ENCODE measurements at places on chromosomes 6 and 20.

GRCh38 chr6:137661601-137662000 is 167.4 kb upstream of the OLIG3 start:
- DNase-seq: no peak

- no peak for DNase-seq
Observed at GRCh38 chr6:35219683-35220326, 6.0 kb downstream of the SCUBE3 start.

DNA sequence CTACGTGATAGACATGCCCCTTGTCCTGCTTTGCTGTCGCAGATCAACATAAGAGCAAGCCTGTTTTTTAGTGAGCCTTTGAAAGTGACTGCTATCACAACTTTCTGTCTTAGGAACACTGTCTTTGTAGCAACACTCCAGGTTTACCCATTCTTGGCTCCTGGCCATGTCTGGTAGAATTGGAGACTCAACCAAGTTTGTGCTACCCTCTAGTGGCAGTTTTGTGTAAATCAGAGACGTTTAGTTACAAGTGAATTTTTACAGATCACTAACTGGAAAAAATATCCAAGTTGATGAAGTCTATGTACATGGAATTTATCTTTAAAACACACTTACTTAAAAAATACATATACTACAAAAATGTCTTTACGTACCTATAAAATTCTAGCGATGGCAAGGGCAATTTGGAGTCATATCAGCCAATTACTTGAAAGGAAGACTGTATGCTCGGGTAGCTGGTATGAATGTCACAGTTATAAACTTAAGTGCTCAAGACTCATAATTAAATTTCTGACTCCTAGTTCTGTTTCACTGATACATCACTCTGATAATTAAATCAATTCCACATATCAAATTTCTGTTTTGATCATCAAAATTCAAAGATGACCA is 101.4 kb downstream of the ADGB start:
- DNase-seq: no peak

GRCh38 chr6:165817148-165817547 is 154.1 kb upstream of the PDE10A start:
- DNase-seq: no peak

DNA sequence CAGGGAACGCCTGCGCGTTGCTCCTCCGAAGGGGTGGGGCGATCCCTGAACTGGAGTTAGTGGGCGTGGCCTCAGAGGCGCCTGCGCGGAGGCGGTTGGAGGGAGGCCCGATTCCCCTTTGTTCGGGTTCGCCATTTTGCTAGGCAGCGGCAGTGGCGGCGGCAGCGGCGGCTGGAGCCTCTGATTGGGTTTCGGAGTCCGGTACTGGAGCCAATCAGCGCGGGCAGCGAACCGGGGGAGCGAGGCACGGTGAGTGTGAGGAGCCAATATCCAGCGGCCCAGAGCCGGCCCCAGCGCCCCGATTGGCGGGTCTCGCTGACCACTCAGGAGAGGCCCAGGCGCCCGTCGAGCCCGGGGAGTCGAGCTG is at the start of gene NFYA:
Gene NFYA (plus strand): TSS at position 139 of the 367 bp plus-strand sequence. CDS start 6,116 bp downstream, outside the sequence.
- peak; percentile 100 for DNase-seq

- peak; percentile 14 for DNase-seq
Observed at GRCh38 chr20:51318058-51318949, 224.2 kb downstream of the NFATC2 start.

- DNase-seq: no peak
Observed at GRCh38 chr20:60052322-60052721, 94.1 kb downstream of the CDH26 start.

DNA sequence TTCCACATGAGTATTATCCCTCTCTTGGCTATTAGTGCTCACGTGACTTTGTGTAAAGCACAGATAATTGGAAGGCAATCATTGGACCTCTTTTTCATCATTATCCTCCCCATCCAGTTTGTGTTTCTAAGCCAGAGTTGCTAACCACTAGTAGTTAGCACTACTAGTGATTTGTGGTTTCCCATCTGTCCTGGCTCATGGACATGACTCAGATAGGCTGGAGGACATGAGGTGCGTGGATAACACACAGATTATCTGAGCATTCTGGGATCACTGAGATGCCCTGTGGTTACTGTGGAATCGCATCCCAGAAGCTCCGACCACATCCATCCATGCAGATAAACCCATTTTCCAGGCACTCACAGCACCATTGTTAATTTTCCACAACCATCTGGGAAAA is 123.8 kb upstream of the NAA20 start:
- DNase-seq: no peak

DNA sequence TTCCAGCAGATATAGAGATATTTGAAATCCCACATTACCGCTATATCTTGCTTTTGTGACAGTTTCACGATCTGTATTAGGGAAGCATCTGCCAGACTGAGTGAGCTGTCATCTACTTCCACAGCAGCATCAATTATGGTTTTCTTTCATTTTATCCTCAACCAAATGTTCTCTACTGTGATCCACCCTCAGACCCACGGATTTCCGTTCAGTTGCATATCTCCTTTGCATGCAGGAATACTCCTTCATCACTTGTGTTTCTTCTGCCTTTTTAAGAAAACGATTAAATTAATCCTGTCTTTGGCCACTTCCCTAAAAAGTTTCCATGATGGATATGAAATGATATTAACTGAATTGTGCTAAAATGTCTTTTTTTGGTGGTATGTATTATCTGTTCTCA is 262.1 kb upstream of the ADGRB3 start:
- no peak for DNase-seq

DNA sequence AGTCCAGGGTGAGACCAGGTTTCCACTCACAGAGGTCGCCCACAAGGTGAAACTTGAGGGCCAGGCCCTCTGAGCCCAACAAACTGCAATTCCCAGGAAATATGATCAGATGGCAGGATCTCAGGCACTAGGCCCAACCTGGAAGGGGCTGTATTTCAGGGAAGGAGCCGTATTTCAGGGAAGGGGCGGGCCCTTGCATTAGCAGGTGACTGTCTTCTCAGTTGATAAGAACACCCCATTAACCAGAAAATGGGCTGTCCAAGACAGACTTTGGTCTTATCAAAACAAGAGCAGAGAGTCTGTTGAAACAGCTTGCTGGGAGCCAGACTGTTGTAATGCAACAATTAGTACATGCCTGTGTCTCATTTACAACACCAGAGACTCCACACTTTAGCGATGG is 10.9 kb upstream of the BNIP5 start:
- no peak for DNase-seq

- DNase-seq: no peak
Observed at GRCh38 chr20:3532089-3532615, 61.3 kb downstream of the ATRN start.

DNA sequence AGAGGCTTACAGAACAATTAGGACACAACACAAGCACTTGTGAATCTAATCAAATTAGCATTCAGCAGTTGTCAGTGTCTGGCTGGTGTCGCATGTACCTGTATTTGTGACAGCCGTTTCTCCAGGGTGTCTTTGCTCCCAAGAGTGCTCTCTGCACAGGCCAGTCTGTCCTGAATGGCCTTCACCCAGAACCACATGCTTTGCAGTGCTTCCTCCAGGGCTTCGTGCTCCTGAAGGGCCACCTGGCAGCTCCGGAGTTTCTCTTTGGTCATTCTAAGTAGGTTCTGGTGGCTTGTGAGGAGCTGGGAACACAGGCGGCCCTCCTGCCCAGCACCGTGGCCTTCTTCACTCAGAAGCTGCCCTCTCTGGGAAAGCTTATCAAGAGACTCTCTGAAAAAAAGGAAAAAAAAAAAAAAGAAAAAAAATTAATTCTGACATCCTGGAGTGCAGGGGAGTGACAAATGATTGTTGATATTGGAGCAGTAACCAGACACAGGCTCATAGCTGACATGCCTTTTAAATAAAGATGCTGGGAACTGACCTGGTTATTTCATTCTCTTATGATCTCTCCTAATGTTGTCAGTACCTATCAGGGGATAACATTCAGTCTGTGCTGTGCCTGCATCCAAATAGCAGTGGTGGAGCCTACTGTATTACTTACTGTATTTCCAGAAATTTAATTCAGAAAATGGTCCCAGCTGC is 245.8 kb downstream of the SYNE1 start:
- DNase-seq: no peak

- DNase-seq: no peak
Observed at GRCh38 chr20:19314621-19315020, 102.2 kb downstream of the SLC24A3 start.

DNA sequence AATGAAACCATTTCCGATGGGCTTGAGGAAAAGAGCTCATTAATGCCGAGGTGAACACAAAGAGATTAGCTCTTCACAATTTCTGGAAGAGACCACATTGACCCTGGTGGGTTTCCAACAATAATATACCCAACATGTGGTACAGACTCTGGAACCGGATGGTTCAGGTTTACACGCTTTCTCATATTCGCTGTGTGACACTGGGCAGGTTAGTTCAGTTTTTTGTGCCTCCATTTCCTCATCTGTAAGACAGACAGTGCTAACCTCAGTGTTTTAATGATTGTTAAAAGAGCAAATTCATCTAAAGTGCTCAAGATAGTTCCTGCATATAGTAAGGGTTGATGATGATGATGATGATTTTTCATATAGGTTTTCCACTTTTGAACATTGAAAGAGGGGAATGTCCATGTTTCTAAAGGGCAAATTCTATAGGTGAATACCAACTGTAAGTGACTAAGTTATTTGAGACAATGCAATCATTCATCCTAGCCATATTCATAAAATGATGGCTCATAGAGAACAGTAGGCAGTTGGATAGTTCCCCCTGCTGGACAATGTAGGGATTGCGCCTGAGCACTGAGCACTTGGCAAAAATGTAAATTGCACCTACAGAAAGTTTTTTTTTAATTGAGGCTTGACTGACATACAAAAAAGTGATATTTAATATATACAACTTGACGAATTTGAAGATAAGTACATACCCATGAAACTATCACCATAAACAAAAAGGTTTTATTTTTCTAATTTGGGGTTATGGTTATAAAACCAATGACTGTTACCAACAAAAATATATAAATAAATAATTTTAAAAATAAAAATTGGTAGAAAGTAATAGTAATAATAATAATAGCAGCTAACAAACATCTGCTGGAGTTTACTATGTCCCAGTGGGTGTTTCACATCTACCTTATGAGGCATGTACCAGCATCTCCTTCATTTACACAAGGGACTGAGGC is 2.1 kb upstream of the PERP start:
- DNase-seq: peak; percentile 37

DNA sequence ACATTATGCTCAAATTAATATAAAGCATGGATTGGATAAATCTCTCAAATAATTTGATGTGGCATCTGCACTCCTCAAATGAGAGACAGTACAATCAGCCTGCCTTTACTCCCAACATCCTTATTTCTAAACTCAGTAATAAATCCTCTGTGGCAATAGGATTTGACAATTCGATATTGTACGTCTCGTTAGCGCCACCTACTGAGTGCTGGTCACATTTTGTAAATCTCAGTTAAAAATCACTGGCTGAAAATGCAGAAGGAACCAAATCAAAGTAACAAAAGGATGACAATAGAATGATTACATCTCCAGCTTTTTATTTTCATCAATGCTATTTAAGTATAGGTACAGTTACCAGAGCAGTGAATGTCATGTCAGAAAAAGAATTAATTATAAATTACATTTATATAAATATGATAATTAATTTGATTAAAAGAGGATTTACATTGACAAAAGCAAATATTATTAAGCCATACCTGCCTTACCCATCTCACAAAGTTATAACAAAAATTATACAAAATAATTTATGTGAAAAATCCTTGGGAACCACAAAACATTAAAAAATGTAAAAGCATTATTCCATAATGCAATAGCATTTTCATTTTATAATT is 20.2 kb upstream of the GJE1 start:
- DNase-seq: peak; percentile 4

DNA sequence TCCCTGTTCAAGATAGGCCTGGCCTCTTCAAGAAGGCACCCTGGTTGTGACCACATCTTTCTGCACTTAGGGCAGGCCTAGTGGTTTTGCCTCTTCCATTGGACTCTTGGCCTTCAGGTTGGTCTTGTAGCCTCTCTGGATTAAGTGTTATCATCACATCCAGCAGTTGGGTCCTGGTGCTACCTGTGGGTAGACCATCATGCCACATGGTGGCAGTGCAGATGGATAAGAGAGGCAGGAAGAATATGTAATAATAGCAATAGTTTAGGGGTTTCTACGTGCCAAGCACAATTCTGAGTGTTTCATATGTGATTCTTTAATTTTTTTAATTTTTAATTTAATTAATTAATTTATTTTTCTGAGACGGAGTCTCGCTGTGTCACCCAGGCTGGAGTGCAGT is 28.5 kb upstream of the SNRPB2 start:
- no peak for DNase-seq

- DNase-seq: no peak
Observed at GRCh38 chr6:4907602-4908001, 96.2 kb downstream of the RPP40 start.
